Fibroblast of upper back skin (primary cell): ENCODE measurements at places on chromosomes 2 and 18.
A peak's percentile ranks its signal among the peaks of the same experiment; 100 is the strongest.

DNA sequence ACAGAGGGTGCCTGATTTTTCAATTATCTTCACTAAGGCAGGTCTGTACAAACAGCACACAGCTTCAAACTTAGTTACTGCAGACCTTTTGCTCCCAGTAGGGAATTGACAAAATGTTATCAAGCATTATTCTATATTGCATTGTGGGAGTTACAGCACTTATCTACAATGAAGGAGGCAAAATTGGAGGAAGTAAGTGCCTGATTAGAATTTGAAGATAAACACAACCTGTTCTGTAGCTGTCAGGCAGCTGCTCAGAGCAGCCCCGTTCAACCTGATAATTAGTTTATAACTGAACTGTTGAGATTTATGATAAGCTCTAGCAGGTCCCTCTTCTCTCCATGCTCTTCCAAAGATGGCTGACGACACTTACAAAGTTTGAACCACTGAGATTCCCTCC, 364.4 kb upstream of the CYRIA start:
- DNase-seq = no peak

DNA sequence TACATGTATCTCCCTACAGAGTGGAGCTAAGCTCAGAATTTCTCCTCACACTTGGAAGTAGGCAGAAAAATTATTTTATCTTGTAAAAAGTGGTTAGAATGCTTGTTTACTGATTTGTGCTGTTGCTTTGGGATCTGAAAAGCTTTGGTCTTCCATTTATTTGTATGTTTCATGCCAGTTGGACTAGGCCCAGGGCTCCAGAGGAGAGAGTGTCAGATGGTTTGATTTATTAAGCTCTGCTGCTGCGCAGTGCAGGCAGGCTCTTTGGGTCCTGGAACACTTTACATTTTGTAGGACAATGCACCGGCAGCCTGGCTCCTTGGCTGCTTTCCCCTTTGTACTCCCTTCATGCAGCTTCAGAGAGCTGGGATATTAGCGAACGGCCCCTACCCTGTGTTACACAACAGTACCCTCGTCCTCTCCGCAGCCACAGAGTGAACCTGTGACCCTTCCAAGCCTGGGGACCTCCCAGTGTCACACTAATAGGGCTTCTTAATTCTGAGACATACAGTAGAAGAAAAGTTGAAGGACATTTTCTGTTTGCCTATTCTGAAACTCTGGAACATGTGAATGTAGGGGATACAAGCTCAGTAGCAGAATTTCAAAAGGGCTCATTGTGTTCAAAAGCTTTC, 56.7 kb upstream of the EML6 start:
- peak; percentile 53 for DNase-seq

DNA sequence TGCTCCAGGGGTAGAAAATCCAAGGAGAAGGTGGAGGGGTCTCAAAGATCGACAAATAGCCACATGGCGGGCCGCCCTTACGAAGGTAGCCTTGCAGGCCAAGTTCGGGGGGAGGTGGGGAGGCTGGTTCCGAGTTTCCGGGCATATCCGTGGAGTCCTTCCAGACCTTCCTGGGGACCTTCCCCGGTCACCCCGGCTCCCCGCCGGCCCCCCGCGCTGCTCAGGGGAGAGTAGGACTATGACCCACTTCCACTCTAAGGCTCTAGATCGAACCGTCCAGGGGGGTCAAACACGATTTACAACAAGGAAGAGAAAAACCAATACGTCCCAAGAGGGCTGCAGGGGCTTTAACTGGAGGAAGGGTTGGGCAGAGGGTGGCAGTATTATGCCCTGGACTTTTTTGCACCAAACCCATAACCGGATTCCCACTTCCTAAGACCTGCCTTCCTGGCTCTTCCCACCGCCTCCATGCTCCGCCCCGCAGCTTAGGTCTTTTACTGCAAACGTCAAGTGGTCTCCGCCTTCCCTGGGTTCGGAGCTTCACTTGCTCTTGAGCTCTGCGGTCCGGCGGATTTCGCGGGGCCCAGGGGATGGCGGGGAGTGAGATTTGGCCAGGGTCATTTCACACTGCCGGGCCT, 779 bp upstream of the LYPD6 start:
- DNase-seq = peak; percentile 54

DNA sequence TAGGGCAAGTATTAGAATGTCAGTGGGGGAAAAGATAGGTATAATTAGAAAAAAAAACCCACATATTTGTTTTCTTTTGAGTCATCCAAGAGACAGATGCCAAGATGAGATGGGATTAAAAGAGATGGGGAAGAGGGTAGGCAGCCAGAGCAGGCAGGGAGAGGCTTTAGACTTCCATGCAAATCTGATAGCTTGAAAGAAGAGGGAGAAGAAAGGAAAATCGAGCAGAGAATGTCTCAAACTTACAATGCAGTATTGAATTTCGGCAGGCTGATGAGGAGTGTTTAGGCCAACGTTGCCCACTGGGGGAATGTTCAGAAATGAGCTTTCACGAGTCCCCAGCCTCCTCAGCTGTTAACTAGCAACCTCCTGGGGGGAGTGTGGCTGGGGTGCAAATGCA, 91.3 kb downstream of the SPATS2L start:
- DNase-seq = peak; percentile 63

DNA sequence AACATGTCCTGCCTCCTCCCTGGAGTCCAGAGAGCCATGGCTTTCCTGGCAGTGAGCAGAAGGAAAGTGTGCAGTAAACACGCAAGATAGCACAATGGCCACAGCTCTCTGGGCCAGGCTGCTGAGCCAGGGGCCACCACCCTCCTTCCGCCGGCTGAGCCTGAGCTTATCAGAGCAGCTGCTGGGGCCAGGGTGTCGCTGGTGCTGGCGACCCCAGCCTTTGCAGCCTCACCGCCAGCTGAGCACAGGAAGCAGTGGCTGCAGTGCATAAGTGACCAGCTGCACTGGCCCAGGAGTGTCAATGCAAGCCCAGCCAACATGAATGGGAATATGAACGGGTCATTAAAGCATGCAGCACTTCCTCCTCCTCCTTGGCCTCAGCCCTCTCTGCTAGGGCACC, 172.0 kb downstream of the ZFP36L2 start:
- DNase-seq = no peak

GRCh38 chr2:224404796-224405195, 2.9 kb upstream of the FAM124B start:
- no peak for DNase-seq

GRCh38 chr2:239212929-239213642, 187.7 kb downstream of the HDAC4 start:
- no peak for DNase-seq

- DNase-seq = peak; percentile 59
These were observed 1.9 kb downstream of the CLK1 start for GRCh38 chr2:200862532-200863000.
